Epithelial cell of proximal tubule (primary cell): ENCODE measurements at places on chromosomes 13 and 19. TPM values are rescaled to one million over a fixed set of nuclear protein-coding genes. Genes with fewer than 3 reads are reported as not detected.

Gene CCL25
- total RNA-seq: not detected in 2 replicates

Gene JSRP1
- total RNA-seq: 3.5 and 4.1 TPM in 2 replicates

Gene ZNF579
- 10.0 and 11.4 TPM in 2 replicates for total RNA-seq

Gene LILRB3
- not detected in 2 replicates for total RNA-seq

Gene CFAP97D2
- not detected in 2 replicates for total RNA-seq

Gene DIRAS1
- total RNA-seq: 0.94 TPM in 1 of 2 replicates, not detected in the other

Gene ZNF135
- total RNA-seq: 1.7 and 3.5 TPM in 2 replicates

Gene IFNL1
- not detected in 2 replicates for total RNA-seq

Gene S1PR5
- total RNA-seq: not detected in 2 replicates

Gene CCDC169
- total RNA-seq: 3.2 and 3.5 TPM in 2 replicates

Gene CEACAM3
- total RNA-seq: not detected in 2 replicates

Gene C19orf18
- total RNA-seq: not detected in 2 replicates

Gene CEACAM4
- not detected in 2 replicates for total RNA-seq

Gene ZNF418
- 1.3 and 1.5 TPM in 2 replicates for total RNA-seq

Gene SOHLH2
- total RNA-seq: not detected in 2 replicates

Gene GADD45B
- 29.2 and 35.7 TPM in 2 replicates for total RNA-seq

Gene PSG3
- total RNA-seq: 0.07 TPM in 1 of 2 replicates, not detected in the other

Gene KISS1R
- total RNA-seq: 0.72 and 0.92 TPM in 2 replicates

Gene ZNF547
- total RNA-seq: 1.3 and 3.4 TPM in 2 replicates

Gene PALM
- 3.2 and 17.1 TPM in 2 replicates for total RNA-seq

Gene ZNF667
- 3.0 and 6.1 TPM in 2 replicates for total RNA-seq

Gene OSCAR
- total RNA-seq: 0.22 TPM in 1 of 2 replicates, not detected in the other

Gene HIPK4
- not detected in 2 replicates for total RNA-seq

Gene LAIR1
- total RNA-seq: not detected in 2 replicates

Gene PTPRH
- total RNA-seq: 1.1 and 2.8 TPM in 2 replicates

Gene TUBA3C
- not detected in 2 replicates for total RNA-seq

Gene FBXO27
- 8.0 and 14.3 TPM in 2 replicates for total RNA-seq
